ENCODE measurements at places on chromosomes 11 and 22.

DNA sequence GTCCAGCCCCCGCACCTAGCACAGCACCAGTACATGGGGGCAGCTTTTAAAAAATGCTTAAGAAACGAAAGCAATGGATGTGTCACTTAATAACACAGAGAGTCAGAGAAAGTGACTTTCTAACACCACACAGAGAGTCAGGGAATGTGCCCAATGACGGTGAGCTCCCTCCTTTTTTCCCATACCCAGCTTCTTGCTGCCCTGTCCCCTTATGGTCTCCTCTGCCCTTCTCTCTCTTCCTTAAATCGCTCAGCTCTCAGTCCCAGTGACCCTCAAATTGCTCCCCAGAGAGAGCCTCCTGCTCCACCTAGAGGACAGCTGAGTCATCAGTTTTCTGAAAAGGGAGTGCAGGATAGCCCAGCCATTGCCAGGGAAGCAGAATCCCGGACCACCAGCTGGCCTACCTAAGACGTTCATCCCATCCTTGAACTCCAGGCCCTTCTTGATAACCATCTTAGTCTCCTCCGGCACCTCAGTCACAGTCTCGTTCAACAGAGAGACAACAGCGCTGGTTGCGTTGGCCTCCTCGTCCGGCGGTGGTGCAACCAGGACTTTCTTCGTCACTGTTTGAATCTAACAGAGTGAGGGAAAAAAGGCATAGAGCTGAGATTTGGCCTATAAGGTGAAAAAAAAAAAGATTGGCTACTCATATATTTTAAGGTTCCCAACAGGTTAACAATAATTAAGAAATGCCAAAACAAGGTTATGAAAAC lies 113.5 kb downstream of the SLC1A2 start:
- no peak for DNase-seq

DNA sequence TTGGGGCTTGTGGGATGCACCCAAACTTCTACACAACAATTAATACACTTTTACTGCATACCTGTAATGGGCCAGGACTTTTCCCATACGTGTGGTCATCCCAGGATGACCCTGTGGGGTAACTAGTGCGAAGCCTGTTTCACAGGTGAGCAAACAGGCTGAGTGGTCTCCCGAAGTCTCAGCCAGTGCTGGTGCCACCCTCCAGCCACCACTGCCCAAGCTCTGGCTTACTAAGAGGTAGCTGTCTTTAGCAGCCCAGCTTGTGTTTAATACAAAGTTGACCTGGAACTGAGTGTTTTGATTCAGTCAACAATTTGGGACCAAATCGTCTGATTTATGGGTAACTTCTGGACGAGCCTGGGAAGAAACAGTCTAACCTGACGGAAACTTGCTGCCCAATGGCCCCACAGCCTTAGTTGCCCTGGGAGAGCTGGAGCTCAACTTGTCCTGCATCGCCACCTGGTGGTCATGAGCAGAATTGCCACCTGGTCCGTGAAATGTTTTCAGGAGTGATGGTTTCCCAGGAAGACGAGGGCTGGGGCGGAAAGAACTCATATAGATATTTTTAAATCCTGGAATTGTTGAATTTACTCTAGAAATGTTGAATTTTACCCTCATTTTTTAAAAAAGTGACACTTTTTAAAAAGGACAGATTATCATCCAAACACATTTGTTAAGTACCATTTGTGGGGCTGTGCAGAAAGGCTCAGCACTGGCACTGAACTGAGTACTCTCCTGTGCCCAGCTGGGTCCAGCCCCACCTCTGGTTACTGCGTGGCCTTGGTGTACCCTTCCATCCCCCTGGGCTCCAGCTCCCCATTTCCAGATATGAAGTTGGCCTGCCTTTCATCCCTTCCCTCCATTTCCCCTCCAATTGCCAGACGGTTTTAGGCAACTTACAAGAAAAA lies 95.5 kb upstream of the PARVA start:
- peak; percentile 71 for DNase-seq

GRCh38 chr11:92765965-92766371 lies 203.5 kb upstream of the MTNR1B start:
- DNase-seq = no peak

- DNase-seq = no peak
These were observed 70.9 kb downstream of the CCDC34 start for GRCh38 chr11:27291954-27292636.

- DNase-seq = no peak
These were observed 270.8 kb downstream of the SBF2 start for GRCh38 chr11:10023212-10023611.

DNA sequence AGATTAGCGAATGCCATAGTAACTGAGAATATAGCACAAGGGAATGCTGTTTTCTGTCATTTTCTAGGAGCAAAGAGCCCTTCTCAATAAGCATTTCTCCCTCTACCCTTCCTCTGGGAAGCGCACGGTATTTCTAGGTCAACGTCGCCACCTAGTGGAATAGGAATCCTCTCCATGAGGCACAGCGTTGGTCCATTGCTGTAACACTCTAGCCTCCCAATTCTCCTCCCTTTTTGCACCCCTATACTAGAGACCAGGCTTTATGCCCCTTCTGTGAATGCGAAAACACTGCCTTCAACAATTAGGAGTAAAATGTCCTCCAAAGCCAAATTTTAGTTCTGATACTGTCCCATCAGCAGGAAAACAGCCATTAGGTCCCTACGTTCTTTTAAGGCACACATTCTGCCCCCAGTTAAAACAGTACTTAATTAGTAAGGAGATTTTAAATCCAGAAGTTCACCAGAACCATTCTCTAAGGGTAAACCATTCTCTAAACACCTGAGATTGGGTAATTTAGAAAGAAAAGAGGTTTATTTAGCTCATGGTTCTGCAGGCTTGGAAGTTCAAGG lies 12.8 kb upstream of the HYLS1 start:
- no peak for DNase-seq

- DNase-seq = no peak
These were observed 99.7 kb downstream of the DSCAML1 start for GRCh38 chr11:117697319-117697718.

GRCh38 chr22:49160261-49161001 lies 667.2 kb downstream of the BRD1 start:
- no peak for DNase-seq

GRCh38 chr22:40444178-40444831 lies 73.9 kb downstream of the SGSM3 start:
- no peak for DNase-seq

GRCh38 chr22:41256254-41257253 lies 15.8 kb upstream of the CHADL start:
- DNase-seq = no peak

DNA sequence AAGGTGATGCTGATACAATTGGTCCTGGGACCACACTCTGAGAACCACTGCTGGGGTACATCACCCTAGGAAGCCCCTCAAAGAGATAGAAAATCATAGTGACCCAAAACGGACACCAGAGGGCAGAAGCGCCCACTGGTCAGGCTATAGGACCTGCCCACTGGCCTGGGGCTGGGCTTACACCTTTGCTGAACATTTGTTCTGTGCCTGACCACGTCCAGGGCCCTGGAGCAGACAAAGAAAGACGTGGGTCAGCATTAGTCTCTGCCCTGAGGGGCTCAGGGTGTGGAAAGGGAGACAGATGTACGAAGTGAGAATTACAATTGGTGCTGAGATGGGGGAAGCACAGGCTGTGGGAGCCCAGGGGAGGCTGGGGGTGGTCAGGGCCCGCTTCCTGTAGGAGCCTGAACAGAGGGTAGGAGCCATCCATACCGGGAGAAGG lies 14.4 kb upstream of the SERPINH1 start:
- DNase-seq = no peak

- no peak for DNase-seq
These were observed 148.3 kb downstream of the CRYBB2 start for GRCh38 chr22:25367756-25368155.

DNA sequence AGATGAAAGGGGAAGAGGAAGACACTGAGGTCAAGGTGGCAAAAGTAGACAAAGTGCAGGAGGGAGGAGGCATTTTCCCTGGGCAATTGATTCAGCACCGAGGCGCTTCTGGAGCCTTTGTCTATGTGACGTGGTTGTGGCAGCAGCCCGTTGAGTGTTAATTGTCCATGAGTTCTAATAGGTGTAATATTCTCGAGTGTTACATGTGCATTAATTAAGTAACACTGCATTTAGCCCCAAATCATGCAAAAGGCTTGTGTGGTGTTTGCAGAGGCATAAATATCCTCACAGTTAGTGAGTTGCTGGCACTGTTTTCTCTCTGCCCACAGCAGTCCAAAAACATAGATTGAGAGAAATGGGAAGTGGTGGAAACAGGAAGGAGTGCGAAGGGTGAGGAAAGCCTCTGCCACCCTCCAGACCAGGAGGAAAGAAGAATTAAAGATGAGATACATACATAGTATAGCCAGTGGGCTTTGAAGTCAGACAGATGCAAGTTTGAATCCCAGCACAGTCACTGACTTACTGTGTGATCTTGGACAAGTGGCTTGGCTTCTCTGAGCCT lies 361.2 kb downstream of the MN1 start:
- DNase-seq = no peak

GRCh38 chr11:57633394-57634070 lies 16.2 kb downstream of the YPEL4 start:
- DNase-seq = no peak

DNA sequence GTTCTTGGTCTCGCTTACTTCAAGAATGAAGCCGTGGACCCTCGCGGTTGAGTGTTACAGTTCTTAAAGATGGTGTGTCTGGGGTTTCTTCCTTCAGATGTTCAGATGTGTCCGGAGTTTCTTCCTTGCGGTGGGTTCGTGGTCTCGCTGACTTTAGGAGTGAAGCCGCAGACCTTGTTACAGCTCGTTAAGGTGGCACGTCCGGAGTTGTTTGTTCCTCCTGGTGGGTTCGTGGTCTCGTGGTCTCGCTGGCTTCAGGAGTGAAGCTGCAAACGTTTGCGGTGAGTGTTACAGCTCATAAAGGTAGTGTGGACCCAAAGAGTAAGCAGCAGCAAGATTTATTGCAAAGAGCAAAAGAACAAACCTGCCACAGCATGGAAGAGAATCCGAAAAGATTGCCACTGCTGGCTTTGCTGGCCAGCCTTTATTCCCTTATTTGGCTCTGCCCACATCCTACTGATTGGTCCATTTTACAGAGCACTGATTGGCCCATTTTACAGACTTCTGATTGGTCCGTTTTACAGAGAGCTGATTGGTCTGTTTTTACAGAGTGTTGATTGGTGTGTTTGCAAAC lies 27.1 kb upstream of the NXPE2 start:
- DNase-seq = no peak

DNA sequence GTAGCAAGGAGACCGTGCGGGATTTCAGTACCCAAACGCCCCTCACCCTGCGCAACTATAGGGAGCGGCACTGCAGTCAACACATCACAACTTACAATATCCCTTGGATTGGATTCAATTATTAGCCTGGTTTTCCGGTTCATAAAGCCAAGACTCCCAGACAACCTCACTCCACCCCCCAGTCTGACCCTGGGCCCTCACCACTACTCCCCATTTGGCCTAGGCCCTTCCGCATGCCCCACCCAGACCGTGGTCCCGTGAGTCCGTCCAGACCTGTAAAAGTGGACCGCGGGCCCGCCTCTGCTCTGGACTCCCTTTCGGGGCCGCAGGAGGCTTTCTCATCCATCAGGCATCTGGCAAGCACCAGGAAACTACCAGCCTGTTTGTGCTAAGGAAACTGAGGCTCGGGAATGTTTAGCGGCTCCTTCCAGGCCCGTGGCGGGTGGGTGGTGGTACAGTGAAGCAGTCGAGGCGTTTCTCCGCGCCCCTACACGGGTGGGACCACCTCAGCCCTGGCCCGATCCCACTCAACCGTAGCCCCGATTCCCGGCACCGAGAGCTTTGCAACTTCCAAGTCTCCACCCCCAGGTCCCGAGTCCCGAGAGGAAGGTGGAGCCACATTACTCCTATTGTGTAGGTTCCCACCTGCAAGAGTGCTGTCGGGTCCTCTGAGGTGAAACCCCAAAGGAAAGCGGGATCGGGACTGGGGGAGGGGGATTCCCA lies 679 bp upstream of the DPP3 start:
- DNase-seq = no peak

GRCh38 chr11:8086001-8086479 lies 5.0 kb downstream of the TUB start:
- no peak for DNase-seq

DNA sequence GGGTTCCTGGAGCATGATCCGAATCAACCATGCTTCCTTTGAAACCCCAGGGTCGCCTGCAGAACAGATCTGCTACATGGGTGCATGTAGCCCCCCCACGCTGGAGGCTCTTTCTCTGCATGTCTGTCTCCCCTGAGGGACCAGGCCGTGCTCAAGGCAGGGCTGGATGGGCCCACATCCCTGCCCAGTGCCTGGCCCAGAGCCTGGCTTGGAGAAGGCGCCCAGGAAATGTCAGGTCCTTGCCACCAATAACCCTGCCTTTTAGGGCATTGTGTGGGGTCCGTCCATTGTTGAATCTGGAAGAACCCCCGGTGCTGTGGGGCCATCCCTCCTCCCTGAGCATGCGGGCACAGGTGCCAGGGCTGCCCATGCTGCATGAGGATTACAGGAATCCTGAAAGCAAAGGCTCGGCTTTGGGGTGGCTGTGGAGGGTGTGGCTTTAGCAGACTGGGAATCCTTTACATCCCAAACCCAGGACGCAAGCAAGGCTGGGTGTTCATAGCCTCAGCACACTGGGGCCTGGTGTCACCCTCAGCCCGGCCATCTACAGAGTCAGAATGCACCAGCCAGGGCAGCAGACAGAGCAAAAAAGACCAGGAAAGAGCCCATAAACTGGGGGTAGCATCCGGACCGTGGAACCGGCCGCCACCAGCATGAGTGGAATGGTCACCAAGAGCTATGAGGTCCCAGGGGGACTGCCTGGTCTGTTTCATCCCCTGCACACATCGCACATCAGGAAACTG lies 48.2 kb downstream of the RTL6 start:
- no peak for DNase-seq

GRCh38 chr11:92306966-92307510 lies 82.4 kb downstream of the FAT3 start:
- DNase-seq = no peak

DNA sequence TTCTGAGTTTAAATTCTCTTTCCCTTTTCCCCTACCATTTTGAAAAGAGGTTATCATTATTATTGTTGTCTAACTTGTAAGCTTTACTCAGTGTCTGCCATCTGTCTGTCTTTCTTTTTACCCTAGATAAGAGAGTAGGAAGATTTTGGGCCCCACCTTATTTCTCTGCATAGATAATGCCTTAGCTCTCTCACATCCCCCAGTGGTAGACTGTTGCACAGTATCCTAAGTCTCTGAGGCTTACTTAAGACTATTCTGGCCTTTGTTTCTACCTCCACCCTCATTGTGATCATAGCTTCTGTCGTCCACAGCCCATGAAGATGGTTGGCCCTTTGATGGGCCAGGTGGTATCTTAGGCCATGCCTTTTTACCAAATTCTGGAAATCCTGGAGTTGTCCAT lies 3.6 kb upstream of the OR51L1 start:
- no peak for DNase-seq

Measured in stimulated activated CD8-positive, alpha-beta memory T cell treated with anti-CD3 and anti-CD28 coated beads, Interleukin-2, amount 100 ng/mL, for 1 hour (primary cell).